ENCODE measurements at places on chromosomes 4 and X. TPM values are rescaled to one million over a fixed set of nuclear protein-coding genes. Genes with fewer than 3 reads are reported as not detected.

DNA sequence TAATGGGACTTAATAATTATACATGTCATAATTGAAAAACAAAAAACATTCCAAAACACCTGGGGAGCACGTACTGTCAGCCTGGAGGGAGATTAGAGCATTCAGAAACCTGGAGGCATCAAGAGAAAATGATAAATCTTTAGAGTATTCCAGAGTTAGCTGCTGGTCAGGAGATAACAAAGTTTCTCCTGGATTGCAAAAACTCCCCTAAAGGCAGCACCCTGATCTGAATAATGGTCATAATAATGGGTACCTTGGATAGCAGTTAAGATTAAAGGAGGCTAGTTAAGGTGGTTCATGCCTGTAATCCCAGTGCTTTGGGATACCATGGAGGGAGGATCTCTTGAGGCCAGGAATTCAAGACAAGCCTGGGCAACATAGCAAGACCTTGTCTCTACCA is 15.9 kb upstream of the RAB40A start:
- DNase-seq: no peak

- no peak for DNase-seq
These were observed 396.7 kb upstream of the MAGEC2 start for GRCh38 chrX:142601792-142602191.

DNA sequence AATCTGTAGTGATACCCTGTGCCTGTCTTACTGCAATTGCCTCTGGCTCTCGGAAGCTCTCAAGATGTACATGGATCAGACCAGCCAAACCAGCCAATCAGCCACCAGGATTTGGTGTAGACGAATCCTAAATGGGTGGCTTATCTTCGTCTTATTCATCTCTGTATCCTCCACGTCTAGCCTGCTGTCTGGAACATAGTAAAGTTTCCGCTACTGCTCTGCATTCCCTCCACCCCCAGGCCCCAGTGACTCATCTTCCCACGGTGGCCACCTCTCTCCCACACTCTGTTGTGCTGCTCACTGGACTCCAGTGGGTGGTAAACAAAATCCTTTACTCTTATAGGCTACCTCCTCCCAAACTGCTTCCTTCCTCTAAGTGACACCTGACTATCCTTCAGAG is 37.8 kb downstream of the SEPTIN6 start:
- no peak for DNase-seq

DNA sequence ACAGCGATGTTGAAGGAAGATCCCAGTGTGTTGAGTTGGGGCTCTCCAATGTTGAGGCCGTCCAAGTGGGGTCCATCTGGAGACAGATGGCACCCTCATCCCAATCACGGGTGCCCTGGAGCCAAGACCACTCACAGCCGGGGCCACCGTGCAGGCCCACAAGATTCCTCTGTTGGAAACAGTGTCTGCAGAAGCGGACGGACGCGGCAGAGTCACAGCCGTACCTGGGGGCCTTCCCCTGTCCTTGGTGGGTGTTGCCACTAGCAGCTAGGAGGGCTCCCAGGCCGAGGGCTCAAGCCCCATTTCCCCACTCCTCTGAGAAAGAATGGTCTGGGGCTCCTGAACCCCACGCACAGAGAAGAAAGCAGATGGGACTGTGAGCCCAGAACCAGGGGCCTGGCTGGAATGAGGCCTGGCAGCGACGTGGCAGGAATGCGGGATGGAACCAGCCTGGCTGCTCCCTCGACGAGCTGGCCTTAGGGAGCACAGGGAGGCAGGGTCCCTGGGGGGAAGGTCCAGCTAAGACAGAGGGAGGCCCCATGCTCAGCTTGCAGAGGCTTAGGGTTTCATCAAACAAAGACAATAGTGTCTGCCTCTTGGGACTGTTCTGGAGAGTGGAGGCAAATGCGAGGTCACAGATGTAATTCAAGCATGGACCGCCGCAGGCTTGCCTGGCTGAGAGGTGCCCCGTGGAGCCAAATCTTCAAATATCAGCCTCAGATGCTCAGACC is 228.9 kb downstream of the AFAP1 start:
- DNase-seq: no peak

GRCh38 chr4:153620352-153620751 is 63.7 kb upstream of the TLR2 start:
- no peak for DNase-seq

DNA sequence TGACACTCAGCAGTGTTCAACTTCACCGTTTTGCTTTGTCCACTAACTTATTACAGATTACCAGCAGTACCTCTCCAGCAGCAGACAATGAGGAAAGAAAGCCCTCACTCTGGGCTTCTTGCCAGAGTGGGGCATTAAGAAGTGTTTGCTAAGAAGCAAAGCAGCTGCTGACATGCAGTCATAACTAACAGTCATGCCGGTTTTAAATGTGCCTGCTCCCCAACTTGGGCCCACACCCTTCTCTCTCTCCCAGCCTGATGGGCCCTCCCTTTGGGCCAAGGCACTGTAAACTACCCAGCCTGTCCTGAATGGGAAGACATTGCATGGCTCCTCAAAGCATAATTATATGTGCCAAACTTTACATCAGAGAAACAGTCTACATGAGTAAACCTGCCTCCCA is 54.6 kb upstream of the HHIP start:
- DNase-seq: no peak

DNA sequence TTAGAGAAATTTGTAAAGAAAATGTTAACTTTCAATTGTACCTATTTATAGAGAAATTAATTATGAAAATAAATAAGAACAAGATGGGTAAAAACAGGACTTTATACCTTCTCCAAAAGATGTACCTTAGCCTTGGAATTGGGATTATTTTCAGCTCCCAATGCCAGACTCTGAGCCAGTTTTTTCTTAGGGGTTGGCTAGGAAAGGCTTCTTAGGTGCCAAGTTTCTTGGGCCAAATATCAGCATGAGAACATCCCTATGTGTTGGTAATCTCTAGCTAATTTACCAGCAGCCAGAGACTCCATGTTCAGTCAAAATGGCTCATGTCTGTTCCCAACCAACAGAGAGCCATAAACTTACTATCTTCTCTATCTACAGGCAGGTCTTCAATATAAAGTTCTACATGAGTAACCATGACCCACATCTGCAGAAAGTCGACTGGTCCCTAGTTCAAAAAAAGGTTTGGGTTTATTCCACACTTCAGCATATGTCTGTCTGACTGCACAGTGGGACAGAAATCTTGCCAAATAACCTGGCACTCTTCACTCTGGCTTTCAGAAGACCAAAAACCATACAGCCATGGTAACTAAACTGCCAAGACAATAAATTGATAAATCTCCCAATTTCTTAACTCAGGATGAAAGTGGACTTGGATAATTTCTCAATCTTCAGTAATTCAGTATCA is 380.5 kb upstream of the RASGEF1B start:
- no peak for DNase-seq

DNA sequence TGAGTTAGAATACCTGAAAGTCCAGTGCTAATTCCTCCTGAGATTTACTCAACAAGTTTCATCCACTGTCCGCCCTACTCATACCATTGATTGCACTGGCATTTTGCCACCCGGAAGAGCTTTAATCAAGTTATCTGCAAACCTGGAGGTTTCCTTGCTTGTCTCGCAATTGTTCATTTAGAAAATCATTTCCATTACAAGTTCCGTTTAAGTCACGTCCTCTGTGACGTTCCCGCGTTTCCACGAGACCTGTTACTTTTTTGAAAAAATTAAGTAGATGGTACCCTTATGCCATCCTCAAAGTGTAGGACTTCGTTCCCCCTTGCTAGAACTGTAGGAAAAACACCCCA is 761 bp upstream of the FRYL start:
- DNase-seq: peak; percentile 47

GRCh38 chrX:25079020-25079419 is 63.3 kb upstream of the ARX start:
- no peak for DNase-seq

DNA sequence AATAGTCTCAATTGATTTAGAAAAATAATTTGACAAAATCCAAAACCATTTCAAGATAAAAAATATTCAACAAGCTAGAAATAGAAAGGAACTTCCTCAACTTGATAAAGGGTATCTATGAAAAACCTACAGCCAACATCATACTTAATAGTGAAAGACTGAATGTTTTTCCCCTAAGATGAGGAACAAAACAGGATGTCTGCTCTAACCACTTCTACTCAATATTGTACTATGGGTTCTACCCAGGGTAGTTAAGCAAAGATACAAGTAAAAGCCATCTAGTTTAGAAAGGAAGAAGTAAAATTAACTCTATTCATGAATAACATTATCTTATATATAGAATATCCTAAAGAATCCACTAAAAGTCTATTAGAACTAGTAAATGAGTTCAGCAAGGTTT is 21.5 kb upstream of the SYTL5 start:
- DNase-seq: no peak

DNA sequence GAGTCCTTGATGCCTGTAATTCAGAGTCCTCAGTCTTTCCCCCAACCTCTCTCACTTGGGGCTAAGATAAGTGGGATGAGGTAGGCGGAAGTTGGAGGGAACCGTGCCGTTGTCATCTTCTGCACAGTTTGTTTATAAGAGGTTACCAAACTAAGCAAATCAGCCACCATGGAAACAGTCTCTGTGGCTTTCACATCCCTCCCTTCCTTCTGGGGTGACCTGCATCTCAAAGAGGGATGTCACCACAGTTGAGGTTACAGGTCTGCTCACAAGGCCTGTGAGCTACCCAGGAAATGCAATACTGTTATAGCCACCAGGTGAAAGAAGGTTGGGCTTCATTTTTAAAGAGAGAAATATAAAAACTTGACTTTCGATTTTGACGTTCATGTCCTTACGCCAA is 26.3 kb downstream of the RTL5 start:
- DNase-seq: no peak

GRCh38 chr4:114025176-114025777 is 45.8 kb upstream of the ARSJ start:
- DNase-seq: no peak

GRCh38 chrX:37782359-37782758 is 2.5 kb downstream of the CYBB start:
- DNase-seq: no peak

- no peak for DNase-seq
These were observed 860.0 kb upstream of the POU3F4 start for GRCh38 chrX:82648062-82648461.

DNA sequence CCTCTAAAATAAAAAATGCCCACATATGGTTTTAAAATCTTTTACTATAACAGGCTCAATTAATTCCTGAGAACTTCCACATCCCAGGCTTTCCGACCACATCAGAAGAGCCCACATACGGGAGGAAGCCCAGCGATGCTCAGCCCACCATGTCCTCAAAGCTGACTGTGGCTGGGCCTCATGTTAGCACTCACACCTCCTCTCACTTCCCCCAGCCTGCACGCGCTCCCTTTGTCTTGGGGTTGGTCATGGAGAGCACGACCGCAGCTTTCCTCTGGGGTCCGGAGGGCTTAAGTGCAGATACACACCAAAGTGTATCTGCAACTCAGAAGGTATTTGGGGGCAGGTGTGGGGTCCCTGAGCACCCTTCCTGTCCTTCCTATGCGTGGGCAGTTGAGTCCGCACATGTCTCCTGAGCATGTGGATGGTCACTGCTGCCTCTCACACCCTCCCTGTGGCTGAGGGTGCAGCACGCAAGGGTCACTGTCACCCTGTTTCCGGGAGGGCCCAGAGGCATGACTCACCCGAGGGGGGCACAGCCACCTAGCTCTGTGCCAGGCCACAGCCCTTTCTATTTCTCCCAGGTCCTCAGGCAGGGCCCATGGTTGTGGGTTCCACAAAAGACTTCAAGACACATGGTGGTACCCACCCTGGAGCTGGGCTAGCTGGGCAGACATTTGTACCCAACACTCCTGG is 21.2 kb downstream of the WDR1 start:
- DNase-seq: no peak

- no peak for DNase-seq
These were observed 7.7 kb downstream of the LUZP4 start for GRCh38 chrX:115297189-115297588.

- DNase-seq: no peak
These were observed 418.2 kb downstream of the STIM2 start for GRCh38 chr4:27278615-27279375.

DNA sequence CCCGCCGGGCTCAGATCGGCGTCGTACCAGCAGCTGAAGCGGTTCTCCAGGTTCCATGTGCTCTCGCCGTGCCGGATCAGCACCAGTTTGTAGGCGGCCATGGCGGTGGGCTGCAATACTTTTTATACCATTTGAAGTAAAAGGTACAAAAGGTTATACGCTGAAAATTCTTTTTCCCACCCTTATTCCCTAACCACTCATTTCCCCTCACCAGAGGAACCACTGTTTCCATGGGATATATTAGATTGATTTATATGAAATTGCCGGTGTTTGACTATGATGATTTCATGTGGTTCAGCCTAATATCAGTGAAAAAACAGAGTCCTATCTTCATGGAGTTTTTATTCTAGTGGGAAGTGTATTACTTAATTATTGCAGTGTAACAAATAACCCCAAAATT is at the start of gene PGAM4:
TSS of gene PGAM4 (minus strand) at position 101 of the 400 bp plus-strand sequence. CDS start at position 101, 0 bp downstream.
- DNase-seq: no peak

GRCh38 chr4:55768291-55768690 is 51.3 kb upstream of the EXOC1L start:
- DNase-seq: no peak

- DNase-seq: no peak
These were observed 28.0 kb downstream of the PDHA2 start for GRCh38 chr4:95867919-95868318.

DNA sequence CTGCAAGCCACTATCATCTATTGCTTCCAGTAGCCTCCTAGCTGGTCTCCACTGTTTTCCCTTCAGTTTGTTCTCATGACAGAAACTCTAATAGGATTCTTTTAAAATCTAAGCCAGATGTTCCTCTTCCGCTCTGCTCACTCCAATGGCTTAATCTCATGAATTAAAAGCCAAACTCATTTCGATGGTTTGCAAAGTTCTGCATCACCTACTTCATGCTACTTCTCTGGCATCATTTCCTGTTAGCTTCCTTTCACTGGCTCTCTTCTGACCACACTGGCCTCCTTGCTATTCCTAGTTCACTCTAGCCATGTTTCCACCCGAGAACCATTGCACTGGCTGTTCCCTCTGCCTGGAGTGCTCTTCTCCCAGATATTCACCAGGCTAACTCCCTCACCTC is 102.0 kb upstream of the LSM6 start:
- DNase-seq: no peak

DNA sequence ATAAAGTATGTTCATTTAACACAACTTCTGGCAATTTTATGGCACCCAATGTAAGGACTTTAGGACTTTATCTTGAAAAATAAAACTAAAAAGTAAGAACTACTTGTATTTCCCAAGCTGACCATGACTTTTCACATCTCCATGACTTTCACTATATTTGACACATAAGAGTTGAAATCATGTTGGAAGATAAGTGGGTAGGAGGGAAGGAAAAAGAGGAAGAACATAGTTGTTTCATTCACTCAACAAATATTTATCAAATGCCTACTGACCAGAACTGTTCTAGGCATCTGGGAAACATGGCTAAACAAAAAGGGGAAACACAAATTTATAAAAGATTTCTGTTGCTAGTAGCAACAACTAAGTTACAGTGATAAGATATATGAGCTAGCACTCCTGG is 16.0 kb downstream of the SCLT1 start:
- DNase-seq: no peak

- DNase-seq: no peak
These were observed 497 bp upstream of the GRPEL1 start for GRCh38 chr4:7068279-7068842.

The ADH1B gene
- total RNA-seq: 1,575 TPM

The ARR3 gene
- not detected for total RNA-seq

The MAGEA1 gene
- not detected for total RNA-seq

The RAB9B gene
- 2.7 TPM for total RNA-seq

The CAPN6 gene
- total RNA-seq: 0.98 TPM

The UGT2A3 gene
- total RNA-seq: not detected

The GCNA gene
- total RNA-seq: 10.5 TPM

The FHIP1A gene
- 4.9 TPM for total RNA-seq

The SLC25A4 gene
- 23.7 TPM for total RNA-seq

The DMRTC1 gene
- not detected for total RNA-seq

The SPARCL1 gene
- total RNA-seq: 516 TPM

The TRAM1L1 gene
- 6.3 TPM for total RNA-seq

The MAGEB10 gene
- not detected for total RNA-seq
